Activated naive CD4-positive, alpha-beta T cell treated with anti-CD3 and anti-CD28 coated beads for 36 hours (primary cell): ENCODE measurements at places on chromosomes 3 and 15. TPM values are rescaled to one million over a fixed set of nuclear protein-coding genes. Genes with fewer than 3 reads are reported as not detected.

DNA sequence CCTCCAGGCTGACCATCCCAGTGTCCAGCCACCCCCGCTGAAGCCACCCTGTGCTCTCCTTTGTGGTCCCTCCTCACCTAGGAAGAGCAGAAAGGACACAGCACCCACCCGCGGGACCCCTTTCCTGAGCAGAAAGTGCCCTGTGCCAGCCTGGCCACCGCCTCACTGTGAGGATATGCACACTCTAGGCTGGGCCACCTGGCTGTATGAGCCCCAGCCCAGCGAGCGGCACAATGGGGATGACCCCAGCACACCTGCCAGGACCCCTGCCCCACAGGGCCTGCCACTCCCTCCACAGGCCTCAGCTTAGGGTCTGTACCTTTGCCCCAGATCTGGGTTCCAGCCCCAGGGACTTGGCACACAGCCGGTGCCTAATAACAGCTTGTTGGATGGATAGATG is 47.9 kb upstream of the FURIN start:
- DNase-seq = no peak

GRCh38 chr3:83567935-83568334 is 1390.9 kb upstream of the CADM2 start:
- DNase-seq = no peak

The SETMAR gene
- 11.6 TPM for total RNA-seq

DNA sequence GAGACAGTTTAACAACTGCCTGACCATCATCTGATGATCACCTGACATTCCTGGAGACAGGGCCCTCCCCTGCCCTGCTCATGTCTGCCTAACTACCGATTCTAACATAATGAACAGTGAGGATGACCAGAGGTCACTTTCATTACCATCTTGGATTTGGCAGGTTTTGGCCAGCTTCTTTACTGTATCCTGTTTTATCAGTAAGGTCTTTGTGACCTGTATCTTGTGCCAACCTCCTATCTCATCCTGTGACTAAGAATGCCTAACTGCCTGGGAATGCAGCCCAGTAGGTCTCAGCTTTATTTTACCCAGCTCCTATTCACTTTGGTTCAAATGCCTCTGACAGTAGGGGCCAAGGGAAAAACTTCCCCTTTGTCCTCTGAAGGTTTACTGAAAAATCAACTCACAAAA is 40.2 kb downstream of the METTL6 start:
- DNase-seq = no peak

- no peak for DNase-seq
These were observed 13.3 kb downstream of the LYSMD2 start for GRCh38 chr15:51724199-51724598.

The SPSB4 gene
- not detected for total RNA-seq
